ENCODE measurements at places on chromosomes 1 and 21.

- no peak for DNase-seq
These were observed 530 bp upstream of the TIPRL start for GRCh38 chr1:168178227-168178637.

GRCh38 chr1:245213066-245213831 lies 58.5 kb downstream of the KIF26B start:
- no peak for DNase-seq

- no peak for DNase-seq
These were observed 24.0 kb downstream of the MRAP start for GRCh38 chr21:32322676-32323075.

DNA sequence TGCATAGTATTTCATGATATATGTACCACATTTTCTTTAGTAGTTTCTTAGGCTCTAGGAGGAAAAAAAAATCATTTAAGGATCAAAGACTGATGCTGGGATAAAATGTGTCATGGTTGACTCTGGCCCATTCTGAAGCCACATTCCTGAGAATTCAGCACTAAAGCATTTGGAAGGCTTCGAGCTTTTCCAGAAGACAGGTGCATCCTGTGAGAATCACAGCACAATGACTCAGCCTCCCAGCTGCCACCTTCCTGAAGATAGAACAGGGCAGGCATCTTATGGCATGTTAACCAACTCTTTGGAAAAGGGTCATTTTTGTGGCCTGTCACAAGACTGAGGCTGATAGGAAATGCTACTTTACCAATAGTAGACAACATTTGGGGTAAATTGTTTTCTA lies 359.9 kb downstream of the PCP4 start:
- DNase-seq = no peak

Data from fibroblast of skin of left biceps (primary cell).